Motor neuron (in vitro differentiated cells): ENCODE measurements at places on chromosomes 4 and X.
A peak's percentile ranks its signal among the peaks of the same experiment; 100 is the strongest.

DNA sequence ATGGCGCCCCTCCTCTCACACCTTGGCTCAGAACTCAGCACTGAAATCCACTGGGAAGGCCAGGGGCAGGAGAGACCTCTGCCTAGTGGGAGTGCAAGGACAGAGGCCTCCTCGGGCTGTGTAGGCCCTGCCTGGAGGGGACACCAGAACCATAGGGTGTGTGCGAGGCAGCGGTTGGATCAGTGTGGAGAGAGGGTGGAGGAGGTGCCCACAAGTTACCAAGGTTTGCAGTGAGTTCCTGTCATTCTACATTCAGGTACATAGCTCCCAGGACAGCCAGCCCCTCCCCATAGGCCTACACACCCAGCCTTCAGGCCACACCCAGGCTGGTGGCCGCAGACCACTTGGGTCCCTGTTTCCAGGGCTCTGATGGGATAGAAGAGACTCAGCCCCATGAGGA is 19.2 kb upstream of the SPON2 start:
- no peak for ATAC-seq

DNA sequence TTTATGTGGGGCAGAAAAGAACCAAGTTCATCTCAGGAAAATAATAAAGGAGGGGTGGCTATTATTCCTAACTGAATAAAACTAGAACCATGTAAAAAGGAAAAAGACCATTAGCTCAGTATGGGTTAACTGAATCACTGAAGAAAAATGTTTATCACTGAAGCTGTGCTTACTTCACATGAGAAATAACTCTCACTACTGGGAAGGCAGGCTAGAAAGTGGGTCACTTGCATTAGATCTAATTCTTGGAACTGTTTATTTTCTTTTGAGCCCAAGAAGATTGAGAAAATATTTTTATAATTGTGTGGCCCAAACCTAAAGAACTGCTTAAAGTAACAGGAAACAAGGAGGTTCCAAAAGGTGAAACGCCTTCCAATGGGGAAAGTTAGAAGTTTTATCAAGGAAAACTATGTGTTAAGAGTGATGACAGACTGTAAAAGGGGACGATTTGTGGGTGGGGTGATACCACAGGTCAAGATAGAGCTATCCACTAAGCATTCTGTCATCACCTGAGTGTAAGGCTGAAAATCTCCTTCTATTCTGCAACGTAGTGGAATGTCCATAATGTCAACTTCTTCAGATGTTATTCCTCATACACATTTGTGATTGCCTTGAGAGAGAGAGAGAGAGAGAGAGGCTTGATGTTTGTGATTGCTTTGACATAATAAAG is 1083.5 kb downstream of the PCDH7 start:
- no peak for ATAC-seq

GRCh38 chr4:7607156-7607910 is 172.6 kb upstream of the PSAPL1 start:
- ATAC-seq: no peak

GRCh38 chrX:72021975-72022374 is 109.7 kb downstream of the RTL5 start:
- ATAC-seq: no peak

DNA sequence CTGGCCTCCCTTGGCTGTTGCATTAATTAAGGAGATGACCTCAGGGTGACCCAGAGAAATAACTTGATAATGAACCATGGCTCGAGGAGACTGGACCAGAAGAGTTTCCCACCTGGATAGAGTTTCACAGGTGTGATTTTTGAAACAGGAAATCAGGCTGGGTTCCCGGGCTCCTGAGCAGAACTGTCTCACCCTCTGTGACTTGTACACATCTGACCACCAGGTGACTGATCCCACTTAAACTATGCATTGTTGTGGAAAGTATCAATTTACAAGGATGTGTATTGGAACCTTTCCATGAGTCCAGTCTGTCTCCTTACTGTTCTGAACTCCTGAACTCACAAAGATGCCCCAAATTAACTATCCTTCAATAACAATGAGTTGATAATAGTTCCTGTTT is 220.3 kb downstream of the PTTG2 start:
- no peak for ATAC-seq

GRCh38 chr4:147596981-147597380 is 20.2 kb upstream of the TMEM184C start:
- ATAC-seq: no peak

- no peak for ATAC-seq
Observed at GRCh38 chr4:55248756-55249155, 97.3 kb upstream of the SRD5A3 start.

GRCh38 chr4:56409511-56410090 is 22.3 kb upstream of the AASDH start:
- ATAC-seq: no peak

DNA sequence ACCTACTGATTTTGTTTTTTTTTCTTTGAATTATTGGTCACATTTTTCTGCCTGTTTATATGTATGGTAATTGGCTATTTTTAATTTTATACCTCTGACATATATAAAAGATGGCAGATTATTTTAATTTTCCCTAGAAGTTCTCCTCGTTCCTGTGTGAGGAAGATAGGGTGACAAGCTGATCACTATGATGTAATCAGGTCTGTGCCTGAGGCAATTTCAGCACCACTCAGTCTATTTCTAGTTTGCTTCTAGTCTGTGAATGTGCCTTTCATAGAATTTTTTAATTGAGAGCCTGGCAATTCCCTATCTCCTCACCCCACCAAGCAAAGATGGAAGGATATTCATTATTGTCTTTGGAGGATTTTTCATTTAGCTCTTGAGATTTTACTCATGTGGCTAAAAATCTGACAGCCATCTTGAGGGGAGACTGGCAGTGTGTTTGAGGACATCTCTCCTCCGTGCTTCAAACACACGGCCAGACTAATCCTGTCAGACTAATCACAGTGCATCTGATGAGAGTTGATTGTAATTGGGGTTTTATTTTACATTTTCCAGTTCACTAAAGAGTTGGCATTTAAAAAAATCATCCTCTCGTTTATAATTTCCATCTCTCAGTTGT is 500.3 kb downstream of the TRIML1 start:
- no peak for ATAC-seq

DNA sequence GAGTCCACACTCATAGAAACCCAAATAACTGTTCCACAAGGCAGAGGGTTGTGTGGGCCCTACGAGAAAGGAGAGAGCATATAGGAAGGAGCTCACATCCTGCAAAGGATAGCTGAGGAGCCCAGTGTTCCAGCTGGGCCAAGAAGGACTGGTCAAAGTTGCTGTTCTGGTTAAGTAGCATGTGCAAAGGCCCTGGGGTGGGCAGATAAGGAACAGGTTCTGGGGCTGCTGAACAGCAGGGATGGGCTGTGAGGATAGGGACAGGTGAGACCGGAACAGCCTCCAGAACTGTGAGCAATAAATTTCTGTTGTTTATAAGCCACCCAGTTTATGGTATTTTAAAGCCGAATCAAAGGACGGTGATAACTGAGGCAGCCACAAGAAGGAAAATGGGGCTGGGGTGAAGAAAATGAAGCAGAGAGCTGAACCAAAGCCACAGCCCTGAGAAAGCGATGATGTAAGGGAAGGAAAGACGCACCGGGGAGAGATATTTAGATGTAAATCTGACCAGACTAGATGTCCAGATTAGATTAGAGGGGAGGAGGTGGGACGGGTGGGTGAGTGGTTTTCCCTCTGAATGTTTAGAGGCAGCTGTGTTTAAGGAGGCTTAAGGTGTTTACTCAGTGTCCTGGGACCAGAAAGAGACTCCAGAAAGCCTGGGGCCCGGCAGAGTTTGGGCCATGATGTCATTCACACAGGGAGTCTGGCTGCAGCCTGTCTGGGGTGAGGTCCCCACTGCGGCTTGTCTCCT is 180.8 kb upstream of the BCOR start:
- peak; percentile 66 for ATAC-seq
